ENCODE measurements at places on chromosomes 7 and 10. TPM values are rescaled to one million over a fixed set of nuclear protein-coding genes. Genes with fewer than 3 reads are reported as not detected.

- no peak for DNase-seq
Observed at GRCh38 chr7:158004123-158004490, 583.5 kb downstream of the PTPRN2 start.

- no peak for DNase-seq
Observed at GRCh38 chr7:435630-436366, 83.8 kb downstream of the PDGFA start.

DNA sequence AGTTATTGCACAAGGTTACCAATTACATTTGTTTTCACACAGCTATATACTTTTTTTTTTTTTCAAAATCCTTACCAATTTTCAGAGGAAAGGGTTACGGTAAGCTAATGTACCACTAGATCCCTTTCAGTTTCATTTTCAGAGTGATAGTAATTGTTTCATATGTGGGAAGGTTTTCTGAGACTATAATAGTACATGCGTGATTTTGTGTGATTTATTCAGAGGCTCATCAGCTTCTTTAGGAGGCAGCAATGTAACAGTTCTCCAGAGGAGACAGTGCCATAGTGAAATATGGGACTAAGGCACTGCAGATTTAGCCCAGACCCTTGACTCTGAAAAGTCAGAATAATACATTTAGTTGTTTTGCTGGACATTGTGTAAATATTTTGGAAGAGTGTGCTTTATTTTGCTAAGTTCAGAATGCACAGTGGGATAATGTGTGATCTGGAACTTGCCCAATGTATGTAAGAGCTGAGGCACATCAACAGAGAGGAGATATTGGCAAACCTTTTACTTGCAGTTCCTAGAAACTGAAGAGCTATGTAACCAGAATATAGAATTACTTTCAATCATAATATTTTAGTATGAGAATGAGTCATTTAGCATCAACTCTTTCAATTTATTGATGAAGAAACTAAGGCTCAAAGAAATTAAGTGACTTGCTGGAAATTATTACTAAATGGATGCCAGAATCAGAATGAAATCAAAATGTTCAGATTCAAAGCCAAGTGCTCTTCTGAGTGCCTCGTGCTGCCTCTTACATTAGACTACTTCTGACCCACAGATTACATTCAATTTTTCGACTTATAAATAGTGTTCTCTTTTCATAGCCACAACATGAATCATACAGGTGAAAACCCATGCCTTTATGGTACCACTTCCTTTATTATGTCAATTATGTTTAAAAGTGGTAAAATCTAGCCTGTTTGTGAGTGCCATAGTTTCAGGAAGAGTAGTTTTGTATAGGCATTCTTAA lies 207.7 kb upstream of the TEX47 start:
- DNase-seq, result no peak

GRCh38 chr10:63481815-63482421 lies 16.1 kb upstream of the JMJD1C start:
- no peak for DNase-seq

DNA sequence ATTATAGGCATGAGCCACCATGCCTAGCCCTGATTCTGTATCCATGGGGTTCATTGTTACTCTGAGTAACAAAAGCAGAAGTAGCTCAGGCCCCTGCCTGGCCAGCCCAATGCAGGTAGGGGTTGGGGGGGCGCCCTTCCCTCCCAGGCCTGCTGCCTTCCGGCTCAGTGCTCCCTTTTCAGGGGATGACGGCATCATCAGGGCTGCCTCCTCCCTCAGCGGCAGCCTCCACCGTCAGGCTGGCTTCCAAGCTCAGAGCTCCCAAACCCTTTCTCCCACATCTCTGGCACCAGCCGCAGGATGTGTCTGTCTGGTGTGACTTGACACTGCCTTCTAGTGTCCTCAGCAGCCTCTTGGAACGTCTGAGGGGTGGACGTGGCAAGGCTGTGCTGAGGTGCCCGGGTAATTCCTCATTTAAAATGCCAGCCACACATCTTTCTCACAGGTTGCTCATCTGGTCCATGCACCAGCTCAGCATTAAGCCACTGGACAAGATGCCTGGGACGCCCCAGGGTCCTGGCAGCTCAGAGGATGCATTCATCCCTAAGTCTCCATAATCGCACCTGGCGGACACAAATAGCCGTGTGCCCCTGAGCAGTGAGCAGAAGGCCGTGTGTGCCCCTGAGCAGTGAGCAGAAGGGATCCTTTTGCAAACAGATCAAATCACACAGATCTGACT lies 38.2 kb downstream of the PAPOLB start:
- DNase-seq, result peak; percentile 36

The INSIG1 gene
- 21.5 TPM for polyA plus RNA-seq

- DNase-seq, result peak; percentile 41
Observed at GRCh38 chr7:72493850-72494661, 81.9 kb upstream of the CALN1 start.

DNA sequence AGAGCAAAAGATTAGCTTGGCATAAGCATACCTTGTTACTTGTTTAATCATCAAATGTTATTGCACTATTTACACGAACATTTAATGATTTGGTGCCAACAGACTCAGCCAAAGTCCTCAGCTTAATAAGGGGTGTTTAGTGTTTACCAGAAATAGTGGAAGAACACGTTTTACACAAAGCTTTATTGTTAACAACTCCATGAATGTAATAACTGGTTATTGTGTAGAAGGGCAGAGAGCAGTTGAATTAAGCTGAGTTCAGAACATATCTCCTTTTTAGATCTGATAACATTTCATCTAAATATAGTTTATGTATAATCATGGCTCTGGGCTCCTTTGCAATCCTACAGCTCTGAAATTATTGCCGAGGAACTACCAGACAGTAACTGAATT lies 99.1 kb downstream of the CABCOCO1 start:
- DNase-seq, result no peak

DNA sequence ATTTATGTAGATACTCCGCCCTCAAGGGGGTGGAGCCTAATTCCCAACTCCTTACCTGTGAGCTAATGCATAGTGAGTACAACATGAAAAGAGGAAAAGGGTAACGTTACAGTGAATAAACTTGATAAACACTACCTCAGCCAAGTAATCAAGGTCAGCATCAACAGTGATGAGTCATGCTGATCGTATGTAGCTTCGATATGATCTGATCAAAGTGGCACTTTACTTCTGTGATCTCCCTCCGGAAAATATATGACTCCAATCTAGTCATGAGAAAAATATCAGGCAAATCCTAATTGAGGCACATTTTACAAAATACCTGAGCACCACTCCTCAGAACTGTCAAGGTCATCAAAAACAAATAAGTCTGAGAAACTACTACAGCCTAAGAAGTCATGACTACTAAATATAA lies 70.4 kb downstream of the VTI1A start:
- DNase-seq, result no peak

GRCh38 chr7:145665499-145666258 lies 450.9 kb upstream of the CNTNAP2 start:
- no peak for DNase-seq

- no peak for DNase-seq
Observed at GRCh38 chr10:96619120-96619519, 32.3 kb upstream of the TM9SF3 start.

DNA sequence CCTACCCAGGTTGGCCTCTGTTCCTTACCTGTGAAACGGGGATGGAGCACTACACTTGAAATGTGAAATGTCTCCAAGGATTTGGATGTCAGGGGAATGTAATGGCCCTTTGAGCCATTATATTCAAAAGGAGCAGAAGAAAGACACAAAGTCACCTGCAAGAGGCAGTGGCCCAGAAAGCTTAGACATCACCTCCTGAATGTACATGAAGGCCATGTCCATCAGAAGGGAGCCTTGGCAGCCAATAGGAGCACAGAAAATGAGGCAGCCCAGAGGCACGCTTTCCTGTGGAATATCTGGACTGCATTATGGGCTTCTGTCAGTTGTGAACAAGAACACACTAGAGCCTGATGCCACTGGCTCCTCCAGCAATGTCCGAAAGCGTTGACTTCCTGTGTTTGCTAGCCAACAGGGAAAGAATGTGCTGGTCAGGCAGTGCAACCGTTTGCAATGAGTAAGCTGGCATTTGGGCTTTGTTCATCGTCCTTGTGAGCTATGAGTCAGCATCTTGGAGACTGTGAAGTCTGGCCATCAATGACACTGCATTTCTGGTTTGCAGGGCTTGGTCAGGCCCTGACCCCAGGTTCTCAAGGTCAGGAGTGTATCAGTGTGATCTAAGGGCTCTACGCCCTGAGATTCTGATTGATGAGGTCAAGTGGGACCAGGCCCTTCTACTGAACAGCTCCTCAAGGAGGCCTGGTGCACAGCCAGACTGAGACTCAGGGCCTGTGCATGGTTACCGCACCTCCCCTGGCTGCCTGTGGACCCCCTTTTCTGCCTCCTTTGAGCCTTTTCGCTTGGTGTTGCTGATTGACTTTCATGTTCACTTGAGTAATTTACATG lies 222.4 kb downstream of the RPS24 start:
- DNase-seq, result peak; percentile 42

DNA sequence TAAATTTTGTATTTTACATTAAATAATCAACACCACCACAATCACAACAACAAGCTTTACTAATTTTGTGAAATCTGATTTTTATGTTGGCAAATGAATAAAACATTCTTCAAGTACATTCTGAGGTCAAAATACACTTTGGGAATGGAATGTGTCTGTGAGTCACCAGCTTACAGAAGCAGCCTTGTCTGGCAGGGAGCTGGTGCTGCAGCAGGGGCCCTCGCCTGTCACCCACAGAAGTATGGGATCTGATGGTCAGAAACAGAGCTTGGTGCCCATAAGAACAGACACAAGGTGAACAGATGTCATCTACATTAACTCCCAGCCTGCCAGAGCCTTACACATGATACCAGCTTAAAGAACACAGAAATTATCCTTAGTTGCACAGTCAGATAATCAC lies 496.9 kb downstream of the CCSER2 start:
- DNase-seq, result peak; percentile 62

DNA sequence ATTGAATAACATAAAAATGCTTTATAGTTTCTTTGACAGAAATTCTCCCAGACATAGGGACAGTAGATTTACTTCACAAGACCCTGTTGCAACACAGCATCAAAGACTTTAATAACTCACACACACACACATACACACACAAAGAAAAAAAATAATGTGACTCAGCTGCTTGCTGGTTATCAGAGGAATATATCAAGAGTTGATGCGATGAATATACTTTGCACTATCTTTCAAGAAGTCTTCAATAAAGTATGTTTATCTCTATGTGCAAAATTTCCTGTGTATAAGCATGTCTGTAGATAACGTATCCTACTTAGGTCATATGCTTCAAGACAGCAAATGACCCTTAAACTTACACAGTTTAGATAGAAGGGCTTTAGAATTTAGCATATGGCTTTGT lies 243.1 kb downstream of the ARL4A start:
- DNase-seq, result no peak

GRCh38 chr10:26697163-26697921 lies at the start of gene PDSS1:
Gene PDSS1 (plus strand): TSS chr10:26697701. CDS start chr10:26697712, 11 bp downstream.
- DNase-seq, result peak; percentile 91

GRCh38 chr10:11050301-11051287 lies 32.9 kb downstream of the CELF2 start:
- no peak for DNase-seq

GRCh38 chr10:71569775-71570588 lies 149.6 kb downstream of the C10orf105 start:
- DNase-seq, result peak; percentile 65

DNA sequence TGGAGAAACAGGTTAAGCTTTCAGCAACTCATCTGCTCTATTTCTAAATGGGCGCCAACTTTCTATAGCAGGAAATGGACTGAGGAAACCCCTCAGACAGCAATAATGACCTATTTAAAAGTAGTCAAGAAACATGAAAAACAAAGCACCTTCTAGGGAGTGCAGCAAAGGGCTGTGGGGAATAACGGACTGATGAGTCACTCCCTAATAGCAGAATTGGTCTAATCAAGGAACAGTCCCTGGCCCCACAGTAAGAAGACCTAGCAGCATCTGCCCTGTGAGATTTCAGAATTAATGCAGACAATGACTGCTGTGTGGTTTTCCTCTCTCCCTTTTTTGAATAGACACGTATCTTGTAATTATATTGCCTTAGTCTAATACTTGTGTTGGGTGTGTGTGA lies 602.9 kb downstream of the IPMK start:
- DNase-seq, result no peak

The CASP2 gene
- 4.5 TPM for polyA plus RNA-seq

DNA sequence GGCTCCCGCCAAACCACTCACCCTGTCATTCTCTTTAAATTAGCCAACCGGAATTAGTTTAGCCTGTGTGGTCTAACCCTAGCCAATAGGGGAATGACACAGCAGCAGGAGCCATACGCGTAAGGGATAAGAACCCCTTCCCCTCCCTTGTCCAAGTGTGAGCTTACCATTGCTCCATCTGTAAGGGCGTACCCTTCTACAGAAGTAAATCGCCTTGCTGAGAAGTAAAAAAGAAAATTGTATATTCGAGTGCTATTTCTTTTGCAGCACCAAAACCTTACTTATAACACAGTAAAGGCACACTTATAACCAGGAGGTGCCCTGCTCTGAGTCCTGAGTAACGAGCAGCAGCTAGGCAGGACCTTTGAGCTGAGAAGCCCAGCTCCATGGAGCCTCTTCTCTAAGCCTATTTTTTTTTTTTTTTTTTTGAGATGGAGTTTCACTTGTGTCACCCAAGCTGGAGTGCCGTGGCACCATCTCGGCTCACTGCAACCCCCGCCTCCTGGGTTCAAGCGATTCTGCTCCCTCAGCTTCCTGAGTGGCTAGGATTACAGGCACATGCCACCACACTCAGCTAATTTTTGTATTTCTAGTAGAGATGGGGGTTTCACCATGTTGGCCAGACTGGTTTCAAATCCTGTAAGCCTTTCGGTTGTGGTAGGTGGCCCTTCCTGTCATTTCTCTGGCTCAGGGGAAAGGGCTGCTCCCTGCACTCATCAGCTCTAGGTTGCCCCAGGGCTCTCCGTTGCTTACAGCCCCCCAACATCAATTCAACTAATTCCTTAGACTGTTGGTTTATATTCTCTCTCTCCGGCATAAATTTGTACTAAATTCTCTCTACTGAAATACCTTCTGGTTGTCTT lies 73.3 kb downstream of the NSUN6 start:
- DNase-seq, result no peak

GRCh38 chr10:19922236-19922963 lies 106.2 kb downstream of the PLXDC2 start:
- DNase-seq, result no peak

DNA sequence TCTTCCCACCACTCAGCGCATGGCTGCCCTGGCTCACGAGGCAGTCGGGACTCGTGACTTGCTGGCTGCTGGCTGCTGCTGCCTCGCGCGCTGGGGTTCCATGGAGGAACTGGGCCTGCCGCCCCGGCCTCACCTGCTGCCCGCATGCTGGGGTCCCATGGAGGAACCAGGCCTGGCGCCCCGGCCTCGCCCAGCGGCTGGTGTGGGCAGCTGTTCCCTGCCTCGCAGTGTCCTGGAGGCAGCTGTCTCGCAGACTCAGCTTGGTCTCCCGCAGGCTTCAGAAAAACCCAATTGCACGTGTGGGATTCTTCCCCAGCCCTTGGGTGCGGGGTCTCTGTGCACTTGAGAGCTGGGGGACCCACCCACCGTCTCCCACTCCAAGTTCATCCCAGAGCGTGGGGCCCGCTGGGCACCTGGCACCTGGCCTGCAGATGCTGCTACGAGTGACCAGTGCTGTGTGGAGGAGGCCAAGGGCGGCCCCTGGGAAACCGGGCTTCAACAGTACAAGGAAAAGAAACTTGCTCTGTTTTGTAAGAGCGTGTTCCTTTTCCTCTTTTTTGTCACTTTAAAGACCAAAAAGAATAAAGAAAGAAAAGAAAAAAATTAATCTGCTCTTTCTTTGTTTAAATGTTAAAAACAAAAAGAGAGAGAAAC lies 20.4 kb downstream of the PWWP2B start:
- DNase-seq, result peak; percentile 54

- no peak for DNase-seq
Observed at GRCh38 chr10:114821915-114822443, 399 bp downstream of the FHIP2A start.

The MPP7 gene
- 4.3 TPM for polyA plus RNA-seq
